ENCODE measurements at places on chromosomes 2 and 18.

- DNase-seq: no peak
These were observed 10.1 kb downstream of the SERPINB10 start for GRCh38 chr18:63917817-63918216.

- DNase-seq: no peak
These were observed 310.8 kb downstream of the AGAP1 start for GRCh38 chr2:235804676-235805075.

DNA sequence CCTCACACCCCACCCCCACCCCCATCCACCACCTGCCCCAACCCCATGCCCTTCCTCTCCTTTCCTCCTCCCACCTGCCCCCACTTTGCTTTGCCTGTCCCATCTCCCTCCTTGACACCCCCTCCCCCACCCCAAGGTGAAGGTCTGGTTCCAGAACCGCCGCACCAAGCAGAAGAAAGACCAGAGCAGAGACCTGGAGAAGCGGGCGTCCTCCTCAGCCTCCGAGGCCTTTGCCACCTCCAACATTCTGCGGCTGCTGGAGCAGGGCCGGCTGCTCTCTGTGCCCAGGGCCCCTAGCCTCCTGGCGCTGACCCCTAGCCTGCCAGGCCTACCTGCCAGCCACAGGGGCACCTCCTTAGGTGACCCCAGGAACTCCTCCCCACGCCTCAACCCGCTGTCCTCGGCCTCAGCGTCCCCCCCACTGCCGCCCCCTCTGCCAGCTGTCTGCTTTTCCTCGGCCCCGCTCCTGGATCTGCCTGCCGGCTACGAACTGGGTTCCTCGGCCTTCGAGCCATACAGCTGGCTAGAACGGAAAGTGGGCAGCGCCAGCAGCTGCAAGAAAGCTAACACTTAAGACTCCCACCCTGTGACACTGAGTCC is 3.0 kb upstream of the ATP6V1B1 start:
- no peak for DNase-seq

GRCh38 chr2:153373510-153374279 is 104.9 kb downstream of the RPRM start:
- DNase-seq: no peak

- DNase-seq: no peak
These were observed 756.1 kb upstream of the DDX18 start for GRCh38 chr2:117058366-117058765.

DNA sequence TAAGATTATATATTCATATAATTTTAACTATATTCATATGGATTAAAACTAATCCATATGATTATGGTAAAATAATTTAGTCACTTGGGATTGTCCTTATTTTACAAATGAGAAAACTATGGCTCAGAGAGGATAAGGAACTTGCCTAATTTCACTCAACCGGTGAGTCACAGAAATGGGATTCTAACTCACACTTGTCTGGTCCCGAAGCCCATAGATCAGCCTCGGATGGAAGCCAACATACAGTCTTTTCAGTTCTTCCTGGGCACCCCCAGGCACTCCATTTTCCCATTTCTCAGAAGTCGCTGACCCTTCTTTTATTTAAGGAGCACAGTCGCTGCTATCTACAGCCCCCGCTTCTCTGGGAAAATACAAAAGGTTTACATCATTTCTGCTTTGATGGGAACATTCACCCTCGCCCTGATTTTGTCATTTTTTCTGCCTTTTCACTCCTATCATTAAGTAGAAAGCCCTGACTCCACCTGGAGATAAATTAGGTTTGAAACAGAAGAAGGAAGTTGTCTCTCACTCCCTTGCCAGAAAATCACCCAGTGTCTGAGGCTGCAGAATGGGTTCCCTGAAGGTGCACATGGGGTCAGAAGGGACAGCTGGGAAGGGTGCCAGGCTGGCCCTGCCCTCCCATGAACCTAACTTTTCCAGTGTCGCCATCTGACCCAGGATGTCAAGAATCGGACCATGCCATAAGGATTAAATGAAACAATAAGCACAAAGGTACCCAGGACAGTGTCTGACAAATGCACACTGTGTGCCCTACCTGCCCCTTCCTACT is 36.6 kb downstream of the CYP1B1 start:
- DNase-seq: no peak

GRCh38 chr18:36075862-36076587 is 8.7 kb upstream of the RPRD1A start:
- DNase-seq: no peak

- no peak for DNase-seq
These were observed 20.2 kb downstream of the PIK3C3 start for GRCh38 chr18:41975284-41975683.

DNA sequence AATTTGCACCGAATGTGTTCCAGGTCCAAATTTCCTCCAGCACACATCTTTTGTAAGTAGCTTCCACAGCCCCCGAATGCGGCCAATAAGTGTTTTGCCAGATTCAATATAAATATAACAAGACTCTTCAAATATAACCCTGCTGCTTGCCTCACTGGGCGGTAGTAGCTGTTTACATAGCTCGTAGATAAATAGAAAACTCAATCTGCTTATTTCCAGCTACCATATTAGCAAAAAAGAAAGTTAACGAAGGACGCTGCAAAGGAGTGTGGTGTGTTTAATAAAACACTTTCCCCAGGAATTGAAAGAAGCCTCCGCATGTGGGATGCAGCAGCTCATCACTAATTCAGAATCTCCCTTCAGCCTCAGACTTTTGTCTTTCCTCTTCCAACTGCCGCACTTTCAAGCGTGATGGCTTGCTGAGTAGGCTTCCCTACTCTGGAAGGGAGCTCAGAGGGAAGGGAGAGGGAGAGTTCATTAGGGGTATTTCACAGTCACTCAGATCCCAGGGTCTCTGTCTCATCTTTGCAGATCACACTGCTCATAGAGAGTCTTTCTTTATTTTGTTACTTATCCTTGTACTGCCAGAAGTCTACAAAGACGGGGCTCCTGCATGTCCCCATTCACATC is 367.0 kb downstream of the RND3 start:
- DNase-seq: no peak

- DNase-seq: no peak
These were observed 30.3 kb downstream of the ZC3H15 start for GRCh38 chr2:186516396-186516795.

GRCh38 chr2:74444498-74445318 is 3.0 kb upstream of the RTKN start:
- no peak for DNase-seq

GRCh38 chr2:134642938-134643337 is 75.9 kb downstream of the TMEM163 start:
- no peak for DNase-seq

DNA sequence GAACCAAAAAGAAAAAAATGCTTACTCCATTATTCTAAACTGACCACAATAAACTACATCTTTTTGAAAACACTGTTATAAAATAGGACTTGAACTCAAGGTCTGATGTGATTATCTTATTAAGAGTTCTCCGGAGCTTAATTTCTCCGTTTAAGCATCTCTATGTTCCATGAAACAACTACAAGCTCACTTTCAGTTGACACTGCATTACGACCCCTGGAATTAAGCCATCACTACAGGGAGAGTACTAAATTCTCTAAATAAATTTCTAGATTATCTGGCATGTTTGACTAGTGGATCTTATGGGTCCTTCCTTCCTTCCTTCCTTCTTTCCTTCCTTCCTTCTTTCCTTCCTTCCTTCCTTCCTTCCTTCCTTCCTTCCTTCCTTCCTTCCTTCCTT is 249.0 kb downstream of the IKZF2 start:
- DNase-seq: no peak

DNA sequence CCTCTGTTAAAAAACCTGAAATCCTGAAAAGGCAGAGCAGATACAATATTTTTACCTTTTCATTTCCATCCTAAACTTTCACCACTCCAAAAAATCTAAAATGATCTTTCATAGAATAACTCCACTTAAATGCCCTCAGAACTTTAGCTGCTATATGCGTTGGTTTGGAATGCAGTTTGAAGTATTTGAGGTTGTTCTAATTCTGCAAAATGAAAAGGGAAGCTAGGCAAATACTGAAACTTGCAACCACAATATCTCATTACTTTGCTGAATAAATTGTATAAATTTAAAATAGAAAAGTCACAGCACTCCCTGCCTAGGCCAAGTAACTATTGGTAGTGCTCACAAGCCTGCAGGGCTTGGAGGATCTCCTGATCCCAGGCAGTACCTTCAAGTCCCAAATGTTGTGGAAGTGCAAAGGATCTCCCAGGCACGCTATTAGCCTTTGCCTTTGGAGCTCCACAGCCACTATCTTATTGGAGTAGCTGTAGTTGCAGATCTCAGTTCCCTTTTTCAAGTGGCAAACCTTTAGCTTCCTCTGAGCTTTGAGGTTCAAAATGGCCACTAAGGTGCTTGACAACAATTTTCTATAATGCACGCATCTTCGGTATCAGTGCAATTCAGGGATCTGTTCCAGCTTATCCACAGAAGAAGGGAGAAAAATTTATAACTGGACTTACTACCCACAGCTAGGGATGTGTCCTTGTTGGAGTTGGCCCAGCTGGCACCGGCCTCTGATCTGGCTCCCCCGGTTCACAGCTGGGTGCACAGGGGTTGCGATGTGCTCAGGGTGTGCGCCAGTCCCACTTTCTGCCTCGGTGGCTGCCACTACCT is 43.4 kb upstream of the ANKRD62 start:
- no peak for DNase-seq

- DNase-seq: no peak
These were observed 96.7 kb upstream of the IL1R2 start for GRCh38 chr2:101895039-101895438.

DNA sequence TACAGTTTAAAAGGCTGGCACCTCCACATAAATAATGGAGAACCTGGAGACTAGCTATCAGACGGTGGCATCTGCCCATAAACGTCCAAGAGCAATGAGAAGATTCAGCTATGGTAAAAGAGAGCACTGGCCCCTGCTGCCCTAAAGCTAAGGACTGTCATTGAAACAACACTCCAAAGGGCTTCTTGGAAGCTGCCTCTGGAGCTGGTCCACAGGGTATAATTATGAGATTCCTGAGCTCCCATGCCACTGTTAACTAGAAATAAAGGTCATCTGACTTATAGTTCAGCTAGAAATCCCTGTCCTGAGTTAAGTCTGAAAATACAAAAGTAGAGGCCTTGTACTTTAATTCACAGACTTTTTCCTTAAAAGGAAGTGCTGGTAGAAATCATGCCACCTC is 39.9 kb upstream of the RBMS1 start:
- DNase-seq: no peak

DNA sequence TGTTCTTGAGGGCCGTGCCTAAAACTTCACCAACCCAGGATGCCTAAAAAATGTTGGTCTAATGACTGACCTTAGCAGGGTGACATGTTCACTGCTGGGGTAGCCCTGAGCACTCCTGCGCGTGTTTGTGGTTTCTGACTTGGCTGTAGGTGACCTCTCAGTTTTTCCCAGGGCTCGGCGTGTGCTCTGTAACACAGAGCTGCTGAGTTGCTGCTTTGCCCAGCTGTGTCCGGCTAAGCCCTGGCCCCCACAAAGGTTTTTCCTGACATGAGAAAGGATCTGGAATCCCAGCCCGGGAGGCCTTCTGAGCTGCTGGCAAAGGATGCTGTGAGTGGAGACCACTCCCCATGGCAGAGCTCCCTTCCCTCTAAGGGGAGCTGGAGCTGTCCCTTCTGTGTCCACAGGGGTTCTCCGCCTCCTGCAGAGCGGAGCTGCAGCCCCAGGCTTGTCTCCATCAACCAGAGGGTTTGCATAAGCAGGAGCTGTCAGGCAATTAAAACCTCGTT is 52.7 kb downstream of the CRIM1 start:
- DNase-seq: no peak

DNA sequence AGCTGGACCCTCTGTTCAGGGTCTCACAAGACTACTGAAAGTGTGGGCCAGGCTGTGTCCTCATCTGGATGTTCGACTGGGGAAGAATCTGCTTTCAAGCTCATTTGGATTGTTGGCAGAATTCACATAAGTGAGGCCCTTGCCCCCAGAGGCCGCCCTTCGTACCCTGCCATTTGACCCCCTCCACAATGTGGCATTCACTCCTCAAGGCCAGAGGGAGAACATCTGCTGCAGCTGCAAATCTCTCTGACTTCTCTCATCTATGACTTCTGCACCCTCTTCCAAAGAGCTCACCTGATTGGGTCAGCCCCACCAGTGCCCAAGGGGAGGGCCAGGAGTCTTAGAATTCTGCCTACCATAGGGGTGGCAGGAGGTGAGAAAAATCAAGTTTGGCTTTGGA is 3.9 kb upstream of the CNDP2 start:
- DNase-seq: no peak

GRCh38 chr2:118936936-118937335 is 5.1 kb upstream of the MARCO start:
- DNase-seq: no peak

GRCh38 chr2:183123959-183124221 is 353 bp upstream of the NUP35 start:
- peak; percentile 7 for DNase-seq

- no peak for DNase-seq
These were observed 19.4 kb upstream of the PAX3 start for GRCh38 chr2:222318026-222318711.

GRCh38 chr2:173720306-173720705 is 244.9 kb downstream of the SP3 start:
- DNase-seq: no peak
